Hippocampal formation (tissue), 2 donors: ENCODE measurements at places on chromosomes 13 and 19.
A peak's percentile ranks its signal among the peaks of the same experiment; 100 is the strongest.

GRCh38 chr13:24165746-24166145, 5.2 kb downstream of the SPATA13 start:
- no peak for DNase-seq

GRCh38 chr13:39144941-39145533, 106.8 kb downstream of the NHLRC3 start:
- DNase-seq = peak; percentile 68

DNA sequence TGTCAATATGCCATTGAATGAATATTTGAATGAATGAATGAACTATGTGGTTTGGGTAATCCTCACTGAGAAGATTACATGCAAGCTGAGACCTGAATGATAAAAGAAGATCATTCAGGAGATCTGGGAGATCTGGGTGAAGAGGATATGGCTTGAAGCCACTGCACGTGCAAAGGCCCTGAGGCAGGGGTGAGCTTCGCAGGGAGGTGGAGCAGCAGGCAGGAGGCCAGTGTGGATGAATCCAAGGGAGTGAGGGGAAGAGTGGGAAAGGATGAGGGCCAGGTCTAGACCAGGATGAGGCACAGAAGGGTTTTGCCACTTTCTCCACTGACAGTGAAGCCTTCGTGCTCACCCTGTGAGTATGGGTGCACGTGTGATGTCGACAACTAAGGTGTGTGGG, 49.9 kb downstream of the ERICH4 start:
- no peak for DNase-seq

GRCh38 chr19:28968721-28969120, 244.2 kb downstream of the UQCRFS1 start:
- DNase-seq = no peak

DNA sequence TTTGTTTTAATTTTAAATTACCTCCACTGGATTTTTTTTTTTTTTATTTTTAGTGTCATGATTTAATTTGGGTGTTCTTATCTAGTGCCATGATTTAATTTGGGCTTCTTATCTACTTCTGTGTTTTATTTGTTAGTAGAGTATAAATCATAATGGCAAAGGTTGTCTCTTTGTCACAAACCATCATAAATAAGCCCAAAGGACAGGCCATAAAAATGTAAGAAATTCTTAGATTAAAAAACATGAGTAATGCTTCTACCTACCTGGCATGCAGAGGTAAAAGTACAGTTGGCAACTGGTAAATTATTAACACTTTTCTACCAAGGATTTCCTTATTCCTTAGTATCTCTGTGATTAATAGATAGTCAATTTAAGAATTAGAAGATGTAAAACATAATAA, 55.2 kb downstream of the ERCC5 start:
- DNase-seq = no peak

GRCh38 chr13:64962404-64962803, 2267.7 kb downstream of the PCDH9 start:
- DNase-seq = no peak

DNA sequence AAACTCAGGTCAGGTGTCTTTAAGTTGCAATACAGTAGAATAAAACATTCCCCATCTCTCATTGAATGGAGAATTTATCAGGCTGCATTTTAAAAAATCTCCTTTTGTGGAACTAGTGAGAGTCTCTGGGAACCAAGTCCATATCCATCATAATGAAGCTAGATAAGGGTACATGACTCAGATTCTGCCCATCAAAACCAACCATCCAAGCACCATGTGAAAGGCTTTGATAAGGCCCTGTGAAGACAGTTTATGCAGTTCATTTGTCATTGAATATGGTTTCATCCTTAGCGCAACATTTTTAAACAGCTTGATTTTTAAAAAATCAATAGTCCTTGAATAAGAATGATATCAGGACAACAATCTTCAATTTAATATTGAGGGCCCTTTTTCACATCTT, 56.3 kb upstream of the DIAPH3 start:
- DNase-seq = no peak

DNA sequence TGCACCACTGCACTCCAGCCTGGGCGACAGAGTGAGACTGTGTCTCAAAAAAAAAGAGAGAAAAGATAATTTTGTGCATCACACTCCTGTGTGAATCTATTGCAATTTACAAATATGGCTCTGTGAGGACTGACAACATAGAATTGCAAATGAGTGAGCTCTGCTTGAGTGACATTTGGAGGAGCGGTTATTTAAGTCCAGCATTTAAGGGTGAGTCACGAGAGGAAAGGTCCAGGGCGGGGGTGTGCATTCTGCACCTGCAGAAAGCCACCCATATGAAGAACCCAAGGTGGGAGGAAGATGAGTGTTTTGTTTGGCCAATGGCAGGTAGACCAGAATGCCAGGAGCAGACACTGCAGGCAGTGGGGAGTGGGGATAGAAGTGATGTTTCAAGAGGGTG, 58.5 kb downstream of the DGKH start:
- DNase-seq = no peak

DNA sequence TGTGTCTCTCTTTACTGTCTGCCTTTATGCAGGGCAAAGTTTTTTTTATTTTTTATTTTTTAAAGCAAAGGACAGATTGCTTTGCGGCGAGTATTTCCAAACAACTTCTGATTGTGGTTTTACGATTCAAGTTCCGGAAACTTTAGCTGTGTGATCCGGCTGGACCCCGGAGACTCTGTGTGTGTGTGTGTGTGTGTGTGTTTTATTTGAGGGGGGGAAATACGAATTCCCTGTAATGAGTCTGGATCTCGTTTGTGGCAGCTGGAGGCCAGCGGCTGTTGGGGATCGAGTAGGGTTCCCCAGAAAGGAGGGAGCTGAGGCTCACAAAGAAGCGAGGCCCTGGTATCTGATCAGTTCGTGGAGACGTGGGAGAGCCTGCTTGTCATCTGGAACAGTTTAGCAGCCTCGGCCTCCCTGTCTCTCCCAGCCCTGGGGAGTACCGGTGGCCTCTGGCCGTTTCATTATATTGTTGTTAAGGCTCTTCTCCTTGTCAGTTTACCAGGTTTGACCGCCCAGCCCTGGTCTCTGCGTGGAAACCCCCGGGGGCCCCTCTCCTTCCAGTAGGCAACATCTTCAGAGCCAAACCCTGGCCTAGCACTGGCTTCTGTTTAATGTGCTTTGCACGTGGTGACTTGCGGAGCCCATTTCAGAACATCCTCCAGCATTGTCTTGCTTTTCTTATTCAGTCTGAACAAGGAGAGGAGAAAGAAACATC, 1.3 kb downstream of the FARP1 start:
- no peak for DNase-seq

DNA sequence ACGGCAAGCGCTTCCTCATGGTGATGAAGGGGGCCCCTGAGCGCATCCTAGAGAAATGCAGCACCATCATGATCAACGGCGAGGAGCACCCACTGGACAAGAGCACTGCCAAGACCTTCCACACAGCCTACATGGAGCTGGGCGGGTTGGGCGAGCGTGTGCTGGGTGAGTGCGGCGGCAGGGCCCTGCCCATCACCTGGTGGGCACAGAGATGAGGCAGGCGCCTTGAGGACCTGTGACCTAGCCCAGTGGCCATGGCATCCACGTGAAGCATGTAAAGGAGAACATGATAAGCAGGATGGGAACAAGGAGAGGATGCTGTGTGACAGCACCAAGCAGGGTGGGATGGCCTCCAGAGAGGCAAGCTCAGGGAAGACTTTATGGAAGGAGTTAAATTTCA, 18.5 kb downstream of the ATP12A start:
- DNase-seq = no peak

DNA sequence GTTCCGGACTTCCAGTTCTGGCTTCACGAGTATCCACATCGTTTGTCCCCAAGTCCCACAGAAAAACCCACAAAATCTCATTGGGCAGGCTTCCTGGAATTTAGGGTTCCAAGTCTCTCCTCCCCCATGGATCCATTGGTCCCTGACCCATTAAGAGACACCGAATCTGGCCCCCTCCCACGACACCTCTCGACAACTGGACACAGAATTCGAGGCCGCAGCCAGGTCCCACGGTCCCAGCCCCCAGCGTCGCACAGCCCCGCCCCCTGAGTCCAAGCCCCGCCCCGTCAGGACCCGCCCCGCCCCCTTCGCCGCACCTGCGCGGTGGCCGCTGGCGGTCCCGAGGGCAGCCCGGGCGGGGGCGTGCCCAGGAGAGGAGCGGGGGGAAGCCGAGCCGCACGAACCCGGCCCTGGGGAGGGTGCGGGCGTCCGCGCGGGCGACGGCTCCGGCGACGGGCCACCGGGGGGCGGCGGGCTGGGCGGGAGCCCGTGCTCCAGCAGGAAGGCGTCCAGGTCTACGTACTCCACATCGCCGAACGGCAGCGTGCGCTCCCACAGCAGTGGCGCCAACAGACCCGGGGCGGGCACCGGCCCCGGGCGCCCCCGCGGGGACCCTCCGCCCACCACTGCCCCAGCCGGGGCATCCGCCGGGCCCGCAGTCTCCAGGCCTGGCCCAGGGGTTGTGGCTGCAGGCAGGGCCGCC, 1.8 kb downstream of the DBP start:
- no peak for DNase-seq

- DNase-seq = no peak
These were observed 334.0 kb downstream of the SPRY2 start for GRCh38 chr13:80006940-80007339.

DNA sequence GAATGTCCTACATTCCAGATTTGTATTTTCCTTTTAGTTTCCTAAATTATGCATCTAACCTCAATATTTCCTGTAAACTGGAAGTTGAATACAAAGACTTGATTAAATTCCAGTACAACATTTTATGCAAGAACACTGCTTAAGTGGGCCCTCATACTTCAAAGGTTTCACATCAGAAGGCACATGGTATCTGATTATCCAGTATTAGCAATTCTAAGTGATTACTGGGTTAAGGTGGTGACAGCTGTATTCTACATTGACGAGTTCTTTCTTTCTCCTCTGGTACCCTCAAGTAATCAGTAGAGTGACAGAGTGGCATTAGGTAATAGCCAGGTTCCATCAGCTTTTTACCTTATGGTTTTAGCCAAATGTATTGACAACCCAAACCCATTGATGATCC, 18.3 kb downstream of the BIVM start:
- DNase-seq = no peak

DNA sequence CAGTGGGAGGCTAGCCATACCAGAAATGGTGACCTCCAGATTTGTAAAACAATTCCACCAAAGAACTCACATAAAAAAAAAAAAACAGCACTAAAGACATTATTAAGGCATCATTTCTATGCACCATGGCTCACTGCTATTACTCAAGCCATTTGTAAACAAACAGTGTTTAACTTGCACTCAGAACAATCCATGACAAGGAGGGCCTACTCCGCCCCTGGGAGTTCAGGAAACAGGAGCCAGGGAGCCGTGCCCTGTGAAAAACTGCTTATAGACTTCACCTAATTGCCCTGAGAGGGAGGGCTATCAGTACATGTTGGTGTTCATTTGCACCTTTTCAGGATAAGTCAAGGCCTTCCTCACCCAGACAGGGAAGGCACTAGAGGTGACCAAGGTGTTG, 103.2 kb downstream of the ZNF429 start:
- DNase-seq = no peak

GRCh38 chr19:14437578-14438140, 4.6 kb downstream of the PKN1 start:
- DNase-seq = no peak
